GM18507 (cell line): ENCODE measurements at places on chromosomes 7 and 10.

DNA sequence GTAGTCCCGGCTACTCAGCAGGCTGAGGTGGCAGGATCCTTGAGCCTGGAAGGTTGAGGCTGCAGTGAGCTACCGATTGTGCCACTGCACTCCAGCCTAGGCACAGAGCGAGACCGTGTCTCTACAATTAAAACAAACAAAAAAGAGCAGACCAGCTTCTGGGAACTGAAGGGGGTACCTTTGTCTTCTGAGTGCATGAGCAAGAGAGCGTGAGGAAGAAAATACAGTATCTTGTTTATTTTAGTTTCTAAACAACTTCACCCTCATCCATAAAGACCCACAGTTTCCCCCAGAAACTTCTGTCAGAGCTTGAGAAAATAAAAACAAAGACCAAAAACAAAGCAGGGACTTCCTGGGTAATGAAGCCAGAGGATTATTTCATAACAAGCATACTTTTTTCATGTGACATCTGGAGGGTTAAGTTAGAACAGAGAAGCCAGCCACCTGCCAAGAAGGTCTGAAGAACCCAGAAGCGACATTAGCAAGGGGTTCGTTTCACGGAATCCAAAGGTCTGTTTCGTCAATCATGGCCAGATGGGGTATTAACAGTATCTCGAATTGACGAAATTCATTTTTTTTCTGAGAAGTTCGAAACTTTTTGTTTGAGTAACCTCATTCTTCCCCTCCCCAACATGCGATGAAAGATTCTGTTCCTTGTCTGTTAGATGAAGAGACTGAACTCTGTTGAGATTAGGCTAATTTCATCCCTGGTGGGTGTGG, 10.2 kb upstream of the IL2RA start:
- no peak for DNase-seq

- peak; percentile 7 for DNase-seq
Observed at GRCh38 chr7:105448181-105448580, 59.5 kb upstream of the SRPK2 start.

DNA sequence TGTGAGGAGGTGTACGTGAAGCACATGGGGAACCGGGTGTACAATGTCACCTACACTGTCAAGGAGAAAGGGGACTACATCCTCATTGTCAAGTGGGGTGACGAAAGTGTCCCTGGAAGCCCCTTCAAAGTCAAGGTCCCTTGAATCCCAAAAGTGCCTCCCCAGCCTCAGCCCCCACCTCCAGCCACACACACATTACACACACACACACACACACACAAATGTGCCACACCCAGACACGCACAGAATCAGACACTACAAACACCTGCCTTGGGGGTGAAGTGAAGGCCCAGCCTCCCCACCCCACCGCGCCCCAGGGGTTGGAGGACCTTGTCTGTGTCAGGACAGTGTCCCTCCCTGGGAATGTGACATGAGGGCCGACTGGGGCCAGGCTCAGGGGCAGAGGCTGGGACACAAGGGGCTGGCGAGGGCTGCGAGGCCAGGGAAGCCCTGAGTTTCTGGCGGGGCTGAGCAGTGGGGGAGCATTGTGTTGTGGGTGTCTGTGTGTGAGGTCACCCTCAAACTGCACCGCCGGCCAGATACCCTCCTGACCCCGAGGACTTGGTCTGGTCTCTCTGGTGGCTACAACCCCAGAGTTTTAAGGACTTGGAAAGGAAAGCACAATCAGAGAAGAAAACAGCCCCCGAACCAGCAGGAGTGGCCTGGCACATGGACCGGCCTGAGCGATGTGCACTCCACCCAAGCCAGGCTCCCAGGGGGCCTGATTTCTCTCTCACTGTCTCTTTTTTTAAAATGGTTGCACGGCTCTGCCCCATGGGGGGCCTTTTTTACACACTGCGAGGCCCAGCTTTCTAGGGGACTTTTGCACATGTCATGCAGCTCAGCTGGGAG, 4.0 kb upstream of the ATP6V1F start:
- DNase-seq: no peak

GRCh38 chr7:12729112-12729511, 41.7 kb downstream of the ARL4A start:
- DNase-seq: no peak

- DNase-seq: no peak
Observed at GRCh38 chr7:124765401-124766352, at the start of gene GPR37. Gene GPR37, minus strand, starts transcription at chr7:124765792. Its CDS starts 816 bp downstream, at chr7:124764976.

GRCh38 chr7:94080551-94080950, 76.4 kb upstream of the BET1 start:
- DNase-seq: no peak

GRCh38 chr7:152522571-152523067, 86.8 kb upstream of the KMT2C start:
- DNase-seq: no peak

DNA sequence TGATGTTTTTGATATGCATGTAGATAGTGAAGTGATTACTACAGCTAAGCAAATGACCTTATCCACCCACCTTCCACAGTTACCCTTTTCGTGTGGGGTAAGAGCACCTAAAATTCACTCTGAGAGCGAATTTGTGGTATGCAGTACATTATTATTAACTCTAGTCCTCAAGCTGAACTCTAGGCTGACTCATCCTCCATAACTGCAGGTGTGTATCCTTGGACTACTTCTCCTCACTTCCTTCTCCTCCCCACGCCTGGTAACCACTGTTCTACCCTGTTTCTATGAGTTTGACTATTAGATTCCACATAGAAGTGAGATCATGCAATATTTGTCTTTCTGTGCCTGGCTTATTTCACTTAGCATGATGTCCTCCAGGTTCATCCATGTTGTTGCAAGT, 484.6 kb downstream of the GATA3 start:
- DNase-seq: no peak

DNA sequence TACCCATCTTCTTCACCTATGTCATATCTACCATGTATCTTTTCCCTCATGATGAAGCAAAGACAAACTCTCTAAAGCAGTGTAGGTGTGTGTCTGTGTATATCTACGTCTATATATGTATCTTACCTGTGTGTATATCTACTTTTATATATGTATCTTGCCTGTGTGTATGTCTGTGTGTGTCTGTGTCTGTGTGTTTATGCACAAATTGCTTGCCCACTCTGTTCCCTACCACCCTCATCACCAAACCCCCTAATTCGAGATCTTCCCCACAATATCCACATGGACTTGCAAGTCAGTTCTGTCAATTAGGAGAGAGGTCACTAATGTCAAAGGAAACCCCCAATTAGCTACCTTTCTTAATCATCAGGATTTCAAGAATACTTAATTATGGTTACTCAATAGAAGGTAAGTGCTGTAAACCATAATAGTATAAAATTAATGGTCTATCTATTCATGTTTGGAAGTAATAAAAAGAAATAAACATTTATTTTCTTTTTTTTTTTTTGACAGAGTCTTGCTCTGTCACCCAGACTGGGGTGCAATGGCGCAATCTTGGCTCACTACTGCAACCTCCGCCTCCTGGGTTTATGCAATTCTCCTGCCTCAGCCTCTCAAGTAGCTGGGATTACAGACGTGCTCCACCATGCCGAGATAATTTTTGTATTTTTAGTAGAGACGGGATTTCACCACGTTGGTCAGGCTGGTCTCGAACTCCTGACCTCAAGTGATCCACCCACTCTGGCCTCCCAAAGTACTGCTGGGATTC, 43.6 kb downstream of the ANKRD61 start:
- DNase-seq: no peak

DNA sequence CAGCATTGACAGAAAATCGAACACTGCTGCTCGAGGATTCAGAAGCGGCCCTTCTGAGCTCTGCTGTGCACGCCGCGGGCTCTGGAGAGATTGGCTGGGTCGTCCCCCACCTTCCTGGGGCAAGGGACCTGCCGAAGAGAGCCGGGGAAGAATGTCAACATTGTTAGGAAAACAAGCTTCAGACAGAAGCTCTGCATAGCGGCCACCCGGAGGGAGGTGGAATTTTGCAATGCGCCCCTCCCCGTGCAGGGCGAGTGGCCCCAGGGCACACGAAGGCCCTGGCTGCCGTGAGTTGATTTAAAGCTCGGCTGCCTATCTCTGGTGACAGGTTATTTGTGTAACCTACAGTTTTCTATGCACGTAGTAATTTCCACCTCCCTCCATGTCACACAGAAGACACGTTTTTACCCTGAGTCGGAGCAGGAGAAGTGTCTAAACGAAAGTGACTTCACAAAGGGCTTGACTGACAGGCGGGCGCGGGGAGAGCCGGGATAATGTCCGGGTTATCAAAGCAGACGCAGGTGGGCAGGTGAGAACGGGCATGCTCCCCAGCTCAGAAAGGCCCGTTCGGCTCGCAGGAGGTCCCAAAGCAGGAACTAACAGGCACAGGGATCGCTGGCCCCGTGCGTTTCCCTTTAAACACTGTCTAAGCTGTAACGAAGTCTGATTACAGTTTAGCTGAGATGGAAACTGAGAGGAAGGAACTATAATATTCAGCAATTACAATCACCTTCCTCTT, 84.6 kb downstream of the PDGFA start:
- no peak for DNase-seq

GRCh38 chr10:3734111-3734510, 50.9 kb downstream of the KLF6 start:
- no peak for DNase-seq

DNA sequence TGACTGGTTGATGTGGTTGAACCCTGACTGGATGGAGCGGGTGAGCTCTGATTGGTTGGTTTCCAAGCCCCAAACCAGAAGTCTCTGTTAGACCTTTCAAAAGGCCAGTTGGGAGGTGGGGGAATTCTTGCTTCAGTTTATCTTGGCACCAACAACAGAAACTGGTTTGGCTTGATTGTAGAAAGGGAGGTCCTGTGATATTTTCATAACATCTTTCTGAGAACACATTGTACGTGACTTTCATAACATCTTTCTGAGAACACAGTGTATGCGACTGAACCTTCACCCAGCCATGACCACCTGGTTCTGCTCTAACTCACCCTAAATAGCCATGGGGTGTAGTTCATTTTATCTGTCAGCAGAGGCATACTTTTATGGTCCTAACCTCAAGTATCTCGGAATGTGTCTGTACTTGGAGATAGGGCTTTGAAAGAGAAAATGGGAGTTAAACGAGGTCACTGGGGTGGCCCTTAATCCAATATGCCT, 88.3 kb downstream of the GALNT17 start:
- DNase-seq: no peak

DNA sequence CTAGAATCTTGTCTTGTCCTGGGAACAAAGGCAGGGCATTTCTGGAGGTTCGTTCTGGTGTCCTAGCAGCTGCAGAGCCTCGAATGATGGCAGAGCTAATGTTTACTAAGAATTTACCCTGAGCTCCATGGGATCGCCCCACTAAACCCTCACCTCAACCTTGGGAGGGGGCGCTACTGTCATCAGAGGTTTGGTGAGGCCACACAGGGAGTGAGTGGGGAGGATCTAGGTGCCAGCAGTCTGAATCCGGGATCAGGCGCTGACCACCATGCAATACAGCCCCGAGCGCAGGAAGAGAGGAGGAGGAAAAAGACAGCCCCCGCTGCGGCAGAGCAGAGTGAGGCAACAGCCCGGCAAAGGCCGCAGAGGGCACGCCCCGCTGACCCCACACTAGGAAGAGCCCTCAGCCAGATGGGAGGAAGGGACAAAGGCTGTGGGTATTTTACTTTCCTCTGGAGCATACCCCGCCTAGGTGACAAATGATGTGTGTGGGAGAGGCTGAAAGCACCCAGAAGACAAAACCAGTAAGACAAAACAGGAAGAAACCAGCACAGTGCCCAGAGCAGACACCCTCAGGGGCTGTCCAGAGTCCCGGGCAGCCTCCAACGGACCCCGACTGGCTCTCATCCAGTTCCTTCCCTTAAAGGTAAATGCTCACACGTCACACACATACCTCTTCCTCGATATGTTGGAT, 103.5 kb downstream of the FAM53B start:
- DNase-seq: no peak

- no peak for DNase-seq
Observed at GRCh38 chr7:38744746-38745145, 113.6 kb upstream of the AMPH start.

GRCh38 chr7:104136561-104136960, 71.3 kb downstream of the ORC5 start:
- DNase-seq: no peak

DNA sequence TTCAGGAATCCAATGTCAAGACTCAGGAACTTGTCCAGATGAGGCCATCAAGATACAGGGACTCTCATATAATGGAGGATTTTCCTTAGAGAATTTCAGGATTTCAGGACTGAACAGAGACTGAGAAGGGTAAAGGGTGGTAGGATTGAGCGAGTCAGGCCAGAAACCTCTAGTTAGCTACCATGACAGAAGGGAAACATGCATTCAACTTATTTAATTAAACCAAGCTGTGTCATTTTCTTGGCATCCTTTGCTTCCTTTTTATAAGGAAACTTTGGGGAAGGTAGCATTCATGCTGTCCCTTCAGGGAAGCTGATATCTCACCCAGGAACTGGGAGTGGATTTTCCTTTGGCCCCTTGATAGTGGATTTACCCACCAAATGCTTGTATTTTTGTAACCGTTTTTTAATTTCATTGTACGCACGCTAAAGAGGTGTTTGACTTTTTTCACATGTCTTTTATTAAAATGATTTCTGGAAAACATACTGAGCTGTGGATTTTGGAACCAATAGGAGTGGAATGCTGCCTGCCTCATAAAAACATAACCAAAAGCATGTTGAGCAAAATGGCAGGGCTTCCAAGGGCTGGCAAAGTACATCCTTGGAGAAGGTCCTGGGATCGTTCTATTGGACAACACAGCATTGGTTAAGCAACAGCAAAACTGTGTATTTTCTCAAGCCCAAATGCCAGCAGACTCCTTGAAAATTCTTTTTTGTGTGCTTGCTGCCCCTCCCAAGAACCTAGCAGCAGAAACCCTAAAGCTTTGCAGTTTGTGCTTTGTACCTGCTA, 104.5 kb downstream of the CXCL12 start:
- no peak for DNase-seq
